ENCODE measurements at places on chromosomes 7 and 10.

- no peak for DNase-seq
These were observed 79.0 kb upstream of the ODAD2 start for GRCh38 chr10:28077889-28078288.

DNA sequence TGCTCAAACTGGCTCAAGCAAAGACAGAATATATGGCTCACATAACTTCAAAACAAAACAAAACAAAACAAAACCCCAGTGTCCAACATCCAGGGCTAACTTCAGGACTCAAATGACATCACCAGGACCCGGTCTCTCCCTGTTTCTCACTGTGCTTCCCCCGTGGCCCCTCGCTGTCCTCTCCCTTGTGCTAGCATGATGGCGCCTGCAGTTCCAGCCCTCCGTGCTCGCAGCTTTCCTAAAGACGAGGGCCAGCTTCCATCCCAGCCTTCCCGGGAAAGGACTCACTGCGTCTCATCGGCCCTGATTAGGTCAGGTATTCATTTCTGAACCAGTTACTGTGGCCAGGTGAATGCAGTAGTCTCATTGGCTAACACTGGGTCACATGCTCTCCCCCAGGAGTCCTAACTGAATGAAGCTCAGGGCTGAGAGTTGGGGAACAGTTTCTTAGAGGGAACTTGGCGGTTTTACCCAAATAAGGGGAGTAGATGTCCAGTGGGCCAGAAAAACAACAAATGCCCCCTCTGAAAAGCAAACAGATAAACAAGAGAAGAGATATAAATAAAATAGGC is 33.0 kb upstream of the CTBP2 start:
- DNase-seq: no peak

DNA sequence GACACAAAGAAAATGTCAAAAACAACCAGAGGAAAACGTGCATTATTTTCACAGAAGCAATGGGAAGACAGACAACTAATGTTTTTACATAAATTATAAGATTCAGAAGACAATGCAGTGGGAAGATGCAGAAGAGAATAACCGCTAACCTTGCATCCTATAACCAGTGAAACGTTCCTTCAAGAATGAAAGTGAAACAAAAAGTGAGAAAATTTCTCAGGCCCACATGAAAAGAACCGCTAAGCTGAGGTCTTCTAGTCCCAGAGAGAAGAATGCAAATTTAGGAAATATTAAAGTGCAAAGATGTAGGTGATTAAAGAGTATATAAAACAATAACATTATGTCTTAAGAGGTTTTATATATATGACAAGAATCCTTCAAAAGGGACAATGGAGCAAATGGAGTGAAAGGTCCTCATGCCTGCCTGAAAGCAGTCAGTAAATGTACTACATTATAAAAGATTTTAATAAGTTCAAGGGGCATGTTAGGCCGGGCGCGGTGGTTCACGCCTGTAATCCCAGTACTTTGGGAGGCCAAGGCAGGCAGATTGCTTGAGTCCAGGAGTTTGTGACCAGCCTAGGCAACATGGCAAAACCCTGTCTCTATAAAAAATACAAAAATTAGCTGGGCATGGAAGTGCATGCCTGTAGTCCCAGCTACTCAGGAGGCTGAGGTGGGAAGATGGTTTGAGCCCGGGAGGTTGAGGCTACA is 43.1 kb upstream of the DDC start:
- no peak for DNase-seq

- DNase-seq: no peak
These were observed 55.9 kb downstream of the PDIA4 start for GRCh38 chr7:148972375-148972774.

DNA sequence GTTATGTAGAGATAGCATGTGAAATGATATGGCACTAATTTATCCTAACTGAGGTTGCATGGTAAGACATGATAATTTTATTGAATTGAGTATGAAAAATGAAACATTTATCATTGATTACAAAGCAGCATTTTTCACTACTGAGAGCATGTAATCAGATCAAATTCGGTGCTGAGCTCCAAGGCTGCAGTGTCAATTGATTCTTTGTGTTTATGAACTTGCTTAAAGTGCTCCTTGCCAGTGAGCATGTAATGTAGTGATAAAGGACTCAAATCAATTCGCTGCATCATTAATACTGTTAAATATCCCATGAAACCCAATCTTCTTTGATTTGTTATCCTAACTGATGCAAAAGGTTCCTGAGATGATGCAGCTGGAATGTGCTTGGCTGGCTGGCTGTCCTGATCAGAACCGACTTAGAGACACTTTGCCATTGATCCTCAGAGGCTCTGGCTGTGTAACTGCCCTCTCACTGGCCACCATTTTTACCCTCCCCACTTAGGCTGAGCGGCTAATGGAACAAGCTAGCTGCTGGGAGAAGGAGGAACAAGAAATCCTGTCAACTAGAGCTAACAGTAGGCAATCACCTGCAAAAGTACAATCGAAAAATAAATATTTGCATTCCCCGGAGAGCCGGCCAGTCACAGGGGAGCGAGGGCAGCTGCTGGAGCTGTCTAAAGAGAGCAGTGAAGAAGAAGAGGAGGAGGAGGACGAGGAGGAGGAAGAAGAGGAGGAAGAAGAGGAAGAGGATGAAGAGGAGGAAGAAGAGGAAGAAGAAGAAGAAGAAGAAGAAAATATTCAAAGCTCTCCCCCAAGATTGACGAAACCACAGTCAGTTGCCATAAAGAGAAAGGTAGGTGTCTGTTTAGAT is 89.8 kb upstream of the SAMD8 start:
- no peak for DNase-seq

DNA sequence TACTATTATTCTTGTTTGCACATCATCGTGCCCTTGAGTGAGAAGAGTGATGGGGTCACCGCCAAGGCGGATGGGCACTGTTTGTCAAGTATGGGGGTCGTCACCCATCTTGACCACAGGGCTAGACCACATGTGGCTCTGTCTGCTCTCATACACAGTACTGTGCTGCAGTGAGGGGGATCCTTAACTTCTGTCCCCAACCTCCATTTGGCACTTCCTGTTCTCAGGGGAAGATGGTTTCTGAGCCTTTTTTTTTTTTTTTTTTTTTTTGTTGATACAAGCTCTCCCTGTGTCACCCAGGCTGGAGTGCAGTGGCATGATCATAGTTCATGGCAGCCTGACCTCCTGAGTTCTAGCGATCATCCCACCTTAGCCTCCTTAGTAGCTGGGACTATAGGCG is 13.6 kb downstream of the WBP1L start:
- no peak for DNase-seq

DNA sequence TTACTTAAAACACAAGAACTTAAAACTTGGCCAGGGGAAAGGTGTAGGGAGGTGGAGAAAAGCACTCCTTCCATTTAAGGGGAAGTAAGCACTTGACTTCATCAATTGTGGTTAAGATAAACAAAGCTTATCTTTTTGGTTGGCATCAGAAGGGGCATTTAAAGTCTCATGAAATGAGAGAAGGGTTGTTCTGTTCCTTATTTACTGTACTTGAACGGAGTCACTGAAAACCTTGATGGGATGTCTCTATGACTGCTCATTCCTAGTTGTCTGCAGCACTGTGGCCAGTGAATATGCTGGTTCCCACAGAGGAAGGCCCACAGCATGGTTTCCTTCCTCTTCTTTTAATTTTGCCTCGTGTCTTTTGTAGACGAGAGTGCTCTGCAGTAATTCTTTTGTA is 229.3 kb downstream of the AUTS2 start:
- DNase-seq: no peak

GRCh38 chr7:3673524-3673923 is 372.5 kb downstream of the SDK1 start:
- DNase-seq: peak; percentile 37

DNA sequence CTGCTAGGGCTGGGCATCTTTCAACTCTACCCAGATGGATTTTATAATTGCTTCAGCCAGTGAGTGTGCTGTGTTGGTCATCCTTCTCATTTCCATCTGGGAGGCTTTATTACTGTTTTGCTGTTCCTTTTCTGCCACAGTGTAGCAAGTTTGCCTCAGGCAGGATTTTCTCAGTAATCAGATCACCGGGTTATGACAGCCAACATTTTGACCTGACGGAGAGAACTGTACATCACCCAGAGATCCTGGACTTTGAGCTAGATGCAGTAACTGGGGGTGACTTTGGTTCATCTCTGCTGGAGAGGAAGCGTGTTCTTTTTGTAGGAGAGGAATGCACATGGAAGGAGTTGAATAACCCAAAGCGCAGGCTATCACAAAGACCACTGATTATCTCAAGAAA is 111.8 kb upstream of the AGR3 start:
- no peak for DNase-seq

GRCh38 chr7:44390701-44391100 is 65.3 kb upstream of the CAMK2B start:
- no peak for DNase-seq

DNA sequence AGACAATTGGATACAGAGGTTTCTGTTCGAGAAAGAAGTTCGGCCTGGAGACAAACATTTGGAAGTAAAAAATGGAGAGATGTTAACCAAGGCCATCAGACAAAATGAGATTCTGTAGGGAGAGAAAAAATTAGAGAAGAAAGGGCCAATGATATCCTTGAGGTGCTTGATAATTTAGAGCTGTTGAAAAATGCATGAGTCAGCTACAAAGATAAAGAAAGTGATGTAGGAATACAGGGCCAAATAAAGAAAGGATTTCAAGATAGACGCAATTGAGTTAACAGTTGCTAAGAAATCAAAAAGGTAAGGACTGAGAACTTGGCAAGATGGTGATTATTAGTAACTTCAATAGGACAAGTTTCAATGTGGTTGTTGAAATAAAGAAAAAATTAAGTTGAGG is 384.2 kb upstream of the SEMA3A start:
- DNase-seq: no peak

DNA sequence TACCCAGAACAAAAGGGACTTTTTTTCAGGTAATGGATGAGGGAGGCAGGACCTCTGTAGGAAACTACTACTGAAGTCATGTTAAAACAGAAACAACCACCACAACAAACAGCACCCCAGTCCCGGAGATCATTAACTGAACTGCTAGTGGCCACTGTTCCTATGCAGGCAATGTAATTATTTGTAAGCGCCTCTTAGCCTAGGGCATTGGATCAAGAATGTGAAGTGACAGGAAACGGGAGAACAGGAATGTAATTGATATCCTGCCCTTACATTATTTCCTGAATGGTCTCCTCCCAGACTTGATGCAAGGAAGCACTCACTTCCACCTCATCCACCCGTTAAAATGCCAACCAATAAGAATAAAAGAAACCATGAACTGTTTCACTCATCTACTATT is 16.7 kb upstream of the GAD2 start:
- DNase-seq: no peak

DNA sequence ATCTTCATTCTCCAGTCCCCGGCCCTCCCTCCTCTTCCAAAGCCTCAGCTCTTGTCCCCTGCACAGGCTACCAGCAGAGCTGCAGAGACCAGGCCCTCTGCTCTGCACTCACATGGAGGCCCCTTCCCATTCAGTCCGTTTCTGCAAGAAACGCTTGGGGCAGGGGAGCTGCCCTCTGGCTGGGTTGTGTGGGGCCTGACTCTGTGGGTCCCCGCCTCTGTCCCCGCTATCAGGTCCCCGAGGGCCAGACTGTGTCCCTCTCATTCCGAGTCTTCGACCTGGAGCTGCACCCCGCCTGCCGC is 1.5 kb downstream of the PCOLCE start:
- DNase-seq: no peak

DNA sequence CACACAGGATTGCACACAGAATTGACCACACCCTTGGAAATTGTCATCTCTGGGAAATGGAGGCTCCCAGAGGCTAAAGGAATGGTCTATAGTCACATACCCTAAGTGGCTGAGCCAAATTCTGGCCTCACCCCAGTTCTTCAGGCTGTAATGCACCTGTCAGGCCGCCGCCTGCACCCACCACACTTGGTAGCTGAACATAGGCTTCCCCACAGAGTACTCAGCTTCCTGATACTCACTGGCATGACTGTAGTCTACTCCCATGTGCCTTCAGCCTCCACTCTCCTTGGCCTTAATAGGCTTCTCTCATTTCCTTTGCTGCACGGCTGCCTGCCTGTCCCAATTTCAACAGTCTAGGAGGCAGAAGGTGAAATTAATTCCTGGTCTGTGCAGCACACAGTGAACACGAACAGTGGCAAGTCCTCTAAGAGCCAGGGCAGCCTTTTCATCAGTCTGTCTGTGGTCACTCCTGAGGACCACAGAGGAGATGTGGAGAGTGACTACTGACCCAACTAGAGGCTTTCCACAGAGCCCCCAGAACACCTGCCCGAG is 42.5 kb downstream of the NUDCD3 start:
- DNase-seq: no peak

- peak; percentile 14 for DNase-seq
These were observed 40.8 kb upstream of the HECW1 start for GRCh38 chr7:43071604-43072003.

- DNase-seq: no peak
These were observed 40.9 kb downstream of the HDAC9 start for GRCh38 chr7:18536486-18536885.

GRCh38 chr7:37320140-37320847 is 128.4 kb downstream of the ELMO1 start:
- DNase-seq: no peak

DNA sequence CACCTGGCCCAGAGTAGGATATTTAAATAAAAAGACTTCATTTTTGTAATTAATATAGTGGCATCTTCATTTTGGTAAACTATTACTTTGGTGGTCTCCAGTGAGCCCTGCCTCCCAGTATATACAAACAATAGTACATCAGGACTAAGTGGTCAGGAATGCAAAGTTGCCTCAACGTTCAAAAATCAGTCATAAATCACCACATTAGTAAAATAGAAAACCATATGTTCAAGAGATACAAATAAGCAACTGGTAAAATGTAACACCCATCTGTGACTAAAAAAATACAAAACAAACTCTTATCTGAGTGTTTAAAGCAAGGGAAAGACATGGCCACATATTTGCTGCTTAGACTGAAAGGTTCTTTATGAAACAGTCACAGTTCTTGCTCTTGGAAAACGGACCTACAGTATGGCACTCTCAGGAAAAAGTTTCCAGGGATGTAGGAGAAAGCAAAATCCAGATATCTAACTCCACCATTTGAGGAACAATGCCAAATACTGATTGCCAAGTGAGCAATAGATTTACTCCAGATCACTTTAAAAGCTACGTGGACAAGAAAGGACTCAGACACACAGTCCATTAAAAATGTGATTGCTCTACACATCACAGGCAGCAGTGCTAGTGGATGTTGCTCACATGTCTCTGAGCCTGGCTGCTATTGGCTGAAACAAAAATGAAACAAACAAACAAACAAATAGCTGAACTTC is 15.1 kb upstream of the RHOBTB1 start:
- DNase-seq: no peak

GRCh38 chr7:132977234-132977633 is 104.7 kb downstream of the CHCHD3 start:
- DNase-seq: no peak

GRCh38 chr7:28137463-28137862 is 43.1 kb downstream of the JAZF1 start:
- no peak for DNase-seq
